Sigmoid colon (tissue), 7 donors: ENCODE measurements at places on chromosomes 4 and X. TPM values are rescaled to one million over a fixed set of nuclear protein-coding genes. Genes with fewer than 3 reads are reported as not detected.

Gene BEX3
- 130 TPM for total RNA-seq

GRCh38 chrX:15864023-15864422 is 9.4 kb upstream of the AP1S2 start:
- DNase-seq, result no peak

GRCh38 chr4:149404143-149404542 is 411.5 kb downstream of the IQCM start:
- DNase-seq, result no peak

Gene RIPPLY1
- not detected for total RNA-seq

DNA sequence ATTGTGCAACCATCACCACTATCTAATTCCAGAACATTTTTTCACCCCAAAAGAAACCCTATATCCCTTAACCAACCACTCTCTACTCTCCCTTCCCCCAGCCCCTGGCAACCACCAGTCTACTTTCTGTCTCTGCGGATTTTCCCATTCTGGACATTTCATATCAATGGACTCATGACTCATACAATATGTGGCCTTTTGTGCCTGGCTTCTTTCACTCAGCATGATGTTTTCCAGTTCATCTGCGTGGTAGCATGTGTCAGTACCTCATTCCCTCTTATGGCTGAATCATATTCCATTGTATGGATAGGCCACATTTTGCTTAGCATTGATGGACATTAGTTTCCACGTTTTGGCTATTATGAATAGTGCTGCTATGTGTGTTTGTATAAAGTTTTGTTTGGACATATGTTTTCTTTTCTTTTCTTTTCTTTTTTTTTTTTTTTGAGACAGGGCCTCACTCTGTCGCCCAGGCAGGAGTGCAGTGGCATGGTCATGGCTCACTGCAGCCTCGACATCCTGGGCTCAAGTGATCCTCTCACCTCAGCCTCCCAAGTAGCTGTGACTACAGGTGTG is 335.4 kb downstream of the BCOR start:
- no peak for DNase-seq

GRCh38 chrX:830532-830931 is 199.9 kb downstream of the SHOX start:
- DNase-seq, result no peak

Gene ADGRL3
- 5.4 TPM for total RNA-seq

GRCh38 chr4:41448934-41449333 is 89.0 kb upstream of the LIMCH1 start:
- DNase-seq, result peak; percentile 72

DNA sequence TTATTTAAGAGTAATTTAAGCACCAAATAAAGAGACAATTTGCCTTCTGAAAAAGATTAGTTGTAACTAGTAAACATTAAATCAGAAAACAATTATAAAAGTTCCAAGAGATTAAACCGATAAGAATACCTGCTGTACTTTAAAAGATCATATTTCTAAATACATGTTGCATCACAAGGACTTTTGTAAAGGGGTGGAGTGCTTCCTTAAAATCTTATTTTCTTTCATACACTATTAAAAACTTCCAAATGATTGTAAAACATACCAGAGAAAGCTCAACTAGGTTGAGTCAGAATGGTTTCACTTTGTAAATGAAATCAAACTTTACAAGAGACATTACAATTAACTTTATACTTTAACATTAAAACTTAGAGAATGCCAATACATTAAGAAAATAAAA is 41.8 kb downstream of the ACSL4 start:
- DNase-seq, result no peak

GRCh38 chr4:1851575-1852410 is 4.2 kb downstream of the LETM1 start:
- DNase-seq, result no peak

- no peak for DNase-seq
These were observed 9.1 kb downstream of the POU4F2 start for GRCh38 chr4:146647615-146648460.

DNA sequence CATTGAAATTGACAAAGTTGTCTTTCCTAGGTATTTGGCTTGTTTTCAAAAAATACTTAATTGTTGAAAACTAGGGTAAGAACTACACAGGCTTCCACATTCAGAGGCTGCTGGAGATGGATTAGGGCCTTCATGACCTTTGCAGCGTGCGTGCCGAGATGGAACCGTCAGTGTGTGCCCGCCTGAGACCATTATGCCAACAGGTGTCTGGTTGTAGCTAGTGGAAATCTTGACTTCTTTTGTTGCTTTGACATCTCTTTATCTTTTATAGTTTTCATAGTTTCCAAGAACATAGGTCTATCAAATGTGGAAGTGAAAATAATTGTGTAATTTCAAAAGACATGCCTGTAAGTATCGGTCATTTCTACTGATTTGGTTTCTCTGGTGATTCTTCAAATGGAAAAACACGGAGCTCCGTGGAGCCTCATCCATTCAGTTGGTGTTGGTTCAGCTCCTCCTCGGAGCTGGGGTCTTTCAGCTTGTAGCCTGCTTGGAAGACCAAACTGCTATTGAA is 38.9 kb upstream of the CLCN4 start:
- DNase-seq, result no peak

DNA sequence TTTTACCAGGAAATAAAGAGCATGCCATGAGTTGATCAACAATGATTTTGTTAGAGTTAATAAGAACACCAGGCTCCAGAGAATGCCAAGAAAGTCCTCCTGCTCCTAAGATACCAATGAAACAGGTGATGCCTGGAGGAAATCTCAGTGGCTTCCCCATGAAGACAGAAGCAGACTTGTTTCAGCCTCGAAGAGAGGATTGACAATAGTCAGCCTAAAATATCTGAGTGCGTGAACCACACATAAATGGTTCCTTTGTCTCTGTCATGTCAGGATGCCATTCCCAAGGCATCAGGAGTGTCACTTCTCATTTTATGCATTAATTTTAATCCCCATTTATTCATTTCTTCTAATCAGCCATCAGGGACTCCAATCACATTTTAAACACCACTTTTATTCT is 69.6 kb downstream of the PHOX2B start:
- no peak for DNase-seq

DNA sequence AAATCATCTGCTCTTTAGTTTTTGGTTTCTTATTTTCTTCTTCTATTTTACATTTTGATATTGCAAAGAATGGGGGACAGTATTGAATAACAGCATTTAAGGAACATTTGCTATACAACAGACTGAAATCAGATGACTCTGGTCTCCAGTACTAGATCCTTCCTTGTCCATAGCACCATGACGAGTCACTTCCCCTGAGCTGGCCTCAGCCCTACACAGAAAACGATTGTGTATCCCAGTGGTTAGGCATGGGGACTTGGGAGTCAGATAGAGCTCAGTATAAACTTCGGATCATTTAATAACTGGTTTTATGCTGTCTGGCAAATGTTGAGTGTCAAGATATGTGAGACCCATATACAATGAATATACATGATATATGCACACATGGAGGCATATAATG is 44.7 kb upstream of the BEX4 start:
- no peak for DNase-seq

Gene VEGFC
- total RNA-seq, result 5.4 TPM

Gene TASL
- total RNA-seq, result not detected

- DNase-seq, result no peak
These were observed 80.8 kb upstream of the IQCM start for GRCh38 chr4:149896432-149896831.
